Aortic smooth muscle cell (primary cell): ENCODE measurements at places on chromosomes 2 and 18. TPM values are rescaled to one million over a fixed set of nuclear protein-coding genes. Genes with fewer than 3 reads are reported as not detected.

Gene PRADC1
- 20.5 and 27.3 TPM in 2 replicates for total RNA-seq

Gene MBD5
- total RNA-seq: 13.1 and 24.5 TPM in 2 replicates

Gene KLHL30
- total RNA-seq: 1.6 and 6.3 TPM in 2 replicates

Gene ABCB11
- not detected in 2 replicates for total RNA-seq

Gene TCF7L1
- total RNA-seq: 2.0 and 4.6 TPM in 2 replicates

Gene GCC2
- 15.2 and 21.4 TPM in 2 replicates for total RNA-seq

Gene DLX1
- 0.53 and 0.62 TPM in 2 replicates for total RNA-seq

Gene CTNNA2
- not detected in 2 replicates for total RNA-seq

Gene ZNF521
- 6.5 and 6.9 TPM in 2 replicates for total RNA-seq

Gene PLB1
- total RNA-seq: 1.2 and 1.6 TPM in 2 replicates

Gene LAMA1
- total RNA-seq: 0.68 and 0.92 TPM in 2 replicates

Gene HOXD13
- total RNA-seq: not detected in 2 replicates

Gene FOSL2
- 25.6 and 26.6 TPM in 2 replicates for total RNA-seq

Gene ALPP
- total RNA-seq: not detected in 2 replicates

Gene CRYGC
- total RNA-seq: not detected in 2 replicates

Gene SPP2
- total RNA-seq: not detected in 2 replicates

Gene PSMA8
- total RNA-seq: not detected in 2 replicates

Gene SLC5A7
- total RNA-seq: not detected in 2 replicates

Gene PJVK
- 1.2 and 1.5 TPM in 2 replicates for total RNA-seq

Gene MALT1
- total RNA-seq: 8.1 and 9.2 TPM in 2 replicates

Gene LRRC30
- total RNA-seq: not detected in 2 replicates

Gene HOXD8
- total RNA-seq: 0.06 TPM in 1 of 2 replicates, not detected in the other

Gene HOXD3
- total RNA-seq: not detected in 2 replicates

Gene TNFRSF11A
- 1.5 and 2.2 TPM in 2 replicates for total RNA-seq

Gene TUBB6
- total RNA-seq: 471 and 805 TPM in 2 replicates

Gene DSEL
- 23.8 and 52.3 TPM in 2 replicates for total RNA-seq

Gene LINC00305
- not detected in 2 replicates for total RNA-seq

Gene KIAA2012
- total RNA-seq: under 0.01 TPM in 1 of 2 replicates, not detected in the other

Gene LIMS2
- 3.0 and 8.3 TPM in 2 replicates for total RNA-seq

Gene LBX2
- total RNA-seq: 1.6 and 2.2 TPM in 2 replicates

Gene CYP1B1
- total RNA-seq: 37.8 and 84.2 TPM in 2 replicates

Gene SPC25
- total RNA-seq: 3.9 and 5.7 TPM in 2 replicates

Gene RFTN2
- total RNA-seq: 19.7 and 25.6 TPM in 2 replicates

Gene DGKD
- 8.1 and 9.1 TPM in 2 replicates for total RNA-seq

Gene SLC25A52
- 0.06 and 0.13 TPM in 2 replicates for total RNA-seq

Gene MEP1B
- total RNA-seq: not detected in 2 replicates

Gene CPO
- 0.12 and 0.13 TPM in 2 replicates for total RNA-seq

Gene GALNT13
- 1.6 and 1.7 TPM in 2 replicates for total RNA-seq

Gene LOXHD1
- not detected in 2 replicates for total RNA-seq

Gene ZSWIM2
- total RNA-seq: not detected in 2 replicates

Gene FLACC1
- 1.6 and 1.8 TPM in 2 replicates for total RNA-seq

Gene DNMT3A
- total RNA-seq: 14.1 and 14.8 TPM in 2 replicates

Gene SCN7A
- not detected in 2 replicates for total RNA-seq

Gene ZDBF2
- 10.4 and 10.9 TPM in 2 replicates for total RNA-seq

Gene SLC4A5
- under 0.01 and 0.31 TPM in 2 replicates for total RNA-seq

Gene SFTPB
- not detected in 2 replicates for total RNA-seq
